Activated naive CD4-positive, alpha-beta T cell treated with anti-CD3 and anti-CD28 coated beads for 36 hours (primary cell): ENCODE measurements at places on chromosomes 7 and 10.

GRCh38 chr7:43195256-43195655 lies 82.8 kb downstream of the HECW1 start:
- no peak overlapping the region for H3K27ac ChIP-seq
- no peak overlapping the region for H3K4me3 ChIP-seq

GRCh38 chr7:93920496-93921182 lies 896 bp upstream of the GNG11 start:
- H3K36me3 ChIP-seq = no peaks in the 10 kb centered on the region
- no peak overlapping the region for H3K4me3 ChIP-seq
- H3K27me3 ChIP-seq = peaks cover 35% of the 10 kb centered on the region
- H3K27ac ChIP-seq = no peak overlapping the region

- H3K36me3 ChIP-seq = no peaks in the 10 kb centered on the region
- no peak overlapping the region for H3K27ac ChIP-seq
- H3K4me1 ChIP-seq = no peaks in the 10 kb centered on the region
- DNase-seq = no peak
These were observed 46.3 kb upstream of the ZNF800 start for GRCh38 chr7:127438836-127439235.

DNA sequence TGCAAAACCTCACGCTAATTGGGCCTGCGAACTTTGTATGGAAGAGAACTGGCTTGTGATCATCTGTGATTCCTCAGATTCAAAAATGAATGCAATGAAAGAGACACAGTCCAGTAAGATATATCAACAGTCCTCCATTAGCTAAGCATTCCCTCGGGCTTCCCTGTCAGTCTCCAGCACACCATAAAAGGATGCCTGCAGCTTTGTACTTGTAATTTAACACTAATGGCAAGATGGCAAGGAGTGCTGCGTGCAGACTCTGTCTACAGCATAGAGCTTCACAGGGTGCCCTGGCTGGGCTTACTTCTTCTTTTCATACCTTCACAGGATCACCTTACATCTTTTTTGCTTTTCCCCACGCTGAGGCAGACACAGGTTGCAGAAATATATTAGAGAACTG lies 200.0 kb downstream of the GFRA1 start:
- DNase-seq = no peak
- no peak overlapping the region for H3K27ac ChIP-seq
- no peaks in the 10 kb centered on the region for H3K4me1 ChIP-seq
- no peaks in the 10 kb centered on the region for H3K27me3 ChIP-seq

- DNase-seq = no peak
- no peak overlapping the region for H3K4me3 ChIP-seq
- peaks cover 17% of the 10 kb centered on the region for H3K36me3 ChIP-seq
- H3K27me3 ChIP-seq = no peaks in the 10 kb centered on the region
- peaks cover 74% of the 10 kb centered on the region for H3K4me1 ChIP-seq
- H3K27ac ChIP-seq = no peak overlapping the region
These were observed 33.8 kb downstream of the VOPP1 start for GRCh38 chr7:55538538-55538937.

- peaks cover 12% of the 10 kb centered on the region for H3K4me1 ChIP-seq
- H3K27me3 ChIP-seq = peaks cover 11% of the 10 kb centered on the region
- no peak for DNase-seq
- H3K27ac ChIP-seq = no peak overlapping the region
- no peak overlapping the region for H3K4me3 ChIP-seq
- peaks cover 2% of the 10 kb centered on the region for H3K36me3 ChIP-seq
These were observed 3.3 kb upstream of the OR2F2 start for GRCh38 chr7:143931739-143932138.

DNA sequence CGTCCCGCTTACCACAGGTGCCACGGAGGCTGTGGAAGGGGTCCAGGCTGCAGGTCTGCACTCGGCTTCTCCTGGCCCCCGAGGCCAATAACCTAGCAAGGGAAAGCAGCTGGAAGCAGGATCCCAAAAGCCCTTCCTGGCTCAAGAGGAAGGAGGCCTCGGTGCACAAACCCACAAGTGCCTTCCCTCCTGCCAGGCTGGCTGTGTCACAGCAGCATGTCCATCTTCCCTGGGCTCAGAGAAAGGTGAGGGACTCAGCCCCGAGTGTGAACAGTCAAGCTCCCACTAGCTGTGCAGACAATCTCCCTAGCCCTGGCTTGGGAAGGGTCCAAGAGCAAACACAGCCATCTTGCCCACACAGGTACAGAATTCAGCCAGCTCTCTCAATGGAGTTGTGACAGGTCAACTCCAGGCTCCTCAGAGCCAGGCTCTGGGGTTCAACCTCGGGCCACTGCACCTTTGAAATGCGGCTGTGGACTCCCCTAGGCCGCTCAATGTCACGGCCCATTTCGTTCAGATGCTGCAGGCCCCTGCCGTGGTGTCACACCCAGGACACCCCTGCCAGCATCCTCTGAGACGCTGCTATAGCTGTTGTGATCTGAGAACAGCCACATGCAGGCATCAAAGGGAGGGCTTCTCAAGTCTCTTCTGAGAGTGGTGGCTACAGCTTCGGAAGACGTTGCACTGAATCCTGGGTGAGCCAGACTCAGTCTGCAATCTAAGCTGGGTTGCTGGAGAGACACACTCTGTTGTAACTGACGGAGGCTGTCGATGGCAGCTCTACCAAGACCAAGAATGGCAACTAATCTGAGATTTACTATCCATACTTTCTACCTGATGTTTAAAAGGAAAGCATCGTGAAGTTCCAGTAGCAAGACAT lies 137.9 kb downstream of the DIP2C start:
- peaks cover 6% of the 10 kb centered on the region for H3K4me1 ChIP-seq
- no peaks in the 10 kb centered on the region for H3K36me3 ChIP-seq
- peaks cover 5% of the 10 kb centered on the region for H3K27me3 ChIP-seq
- DNase-seq = no peak

DNA sequence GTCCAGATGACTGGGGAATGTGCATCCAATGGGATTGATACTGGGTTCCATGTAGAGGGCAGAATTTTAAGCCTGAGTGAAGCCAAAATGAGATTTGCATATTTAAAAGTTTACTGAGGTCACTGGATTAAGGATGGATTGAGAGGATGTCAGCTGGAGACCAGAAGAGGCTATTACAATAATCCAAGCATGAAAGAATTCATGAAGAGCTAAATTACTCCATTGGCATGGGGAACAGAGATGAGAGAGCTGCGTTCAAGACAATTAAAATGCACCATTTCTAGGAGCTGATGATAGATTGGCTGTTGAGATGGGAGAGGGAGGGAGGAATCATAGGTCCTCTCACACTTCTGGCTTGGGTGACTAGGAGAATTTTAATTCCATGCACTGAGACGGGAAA lies 158.5 kb downstream of the JCAD start:
- no peak overlapping the region for H3K27ac ChIP-seq
- peaks cover 7% of the 10 kb centered on the region for H3K27me3 ChIP-seq
- no peak overlapping the region for H3K4me3 ChIP-seq

DNA sequence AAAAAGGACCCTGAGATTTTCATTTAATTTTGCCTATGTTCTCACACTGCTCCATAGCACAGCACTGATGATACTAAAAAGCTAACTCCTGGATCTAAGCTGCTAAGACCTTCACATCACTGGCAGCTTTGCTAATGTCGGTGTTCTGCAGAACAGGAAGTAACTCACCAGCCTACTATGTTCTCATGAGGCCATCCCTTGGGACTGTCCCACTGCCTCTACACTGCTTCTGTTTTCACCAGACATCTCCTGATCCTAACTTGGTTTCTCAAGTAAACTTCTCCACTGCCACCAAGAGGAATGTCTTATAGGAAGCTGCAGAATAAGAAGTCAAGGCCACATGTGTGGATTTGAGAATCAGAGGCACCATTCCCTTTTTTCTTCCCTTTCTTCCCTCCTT lies 15.1 kb downstream of the HTR7 start:
- H3K4me3 ChIP-seq = no peak overlapping the region

DNA sequence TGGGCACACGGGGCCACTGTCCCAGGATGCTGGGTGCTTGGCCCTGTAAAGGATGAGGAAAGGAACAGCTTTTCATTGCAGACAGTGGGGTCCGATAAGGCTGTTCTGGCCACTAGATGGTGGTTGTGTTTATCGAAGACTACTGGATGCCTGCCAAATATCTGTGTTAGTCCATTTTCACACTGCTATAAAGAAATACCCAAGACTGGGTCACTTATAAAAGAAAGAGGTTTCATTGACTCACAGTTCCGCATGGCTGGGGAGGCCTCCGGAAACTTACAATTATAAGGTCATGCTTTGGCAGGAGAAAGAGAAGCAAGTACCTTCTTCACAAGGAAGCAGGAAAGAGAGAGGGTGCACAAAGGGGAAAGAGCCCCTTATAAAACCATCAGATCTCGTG lies 32.2 kb upstream of the GARS1 start:
- DNase-seq = no peak
- no peak overlapping the region for H3K27ac ChIP-seq
- H3K27me3 ChIP-seq = no peaks in the 10 kb centered on the region
- peaks cover 19% of the 10 kb centered on the region for H3K36me3 ChIP-seq
- no peak overlapping the region for H3K4me3 ChIP-seq

GRCh38 chr10:48456361-48456804 lies 148.5 kb downstream of the ARHGAP22 start:
- H3K4me1 ChIP-seq = no peaks in the 10 kb centered on the region
- no peak for DNase-seq
- H3K27me3 ChIP-seq = no peaks in the 10 kb centered on the region
- H3K27ac ChIP-seq = no peak overlapping the region

DNA sequence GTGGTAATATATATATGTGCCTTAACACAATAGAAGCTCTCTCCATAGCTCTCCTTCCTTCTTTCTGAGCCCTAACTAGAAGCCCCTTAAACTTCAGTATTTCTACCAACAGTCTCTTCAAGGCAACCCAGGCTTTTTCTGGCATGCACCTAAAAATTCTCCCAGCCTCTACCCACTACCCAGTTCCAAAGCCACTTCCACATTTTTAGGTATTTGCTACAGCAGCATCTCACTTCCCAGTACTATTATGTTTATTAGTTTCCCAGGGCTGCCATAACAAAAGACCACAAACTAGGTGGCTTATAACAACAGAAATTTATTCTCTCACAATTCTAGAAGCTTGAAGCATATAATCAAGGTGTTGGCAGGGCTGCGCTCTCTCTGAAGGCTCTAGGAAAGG lies 15.7 kb upstream of the TNKS2 start:
- H3K36me3 ChIP-seq = no peaks in the 10 kb centered on the region
- no peak for DNase-seq
- H3K27me3 ChIP-seq = peaks cover 11% of the 10 kb centered on the region
- H3K4me3 ChIP-seq = no peak overlapping the region
- H3K4me1 ChIP-seq = no peaks in the 10 kb centered on the region

- DNase-seq = no peak
- H3K4me1 ChIP-seq = no peaks in the 10 kb centered on the region
- no peaks in the 10 kb centered on the region for H3K36me3 ChIP-seq
These were observed 362.7 kb downstream of the CXCL12 start for GRCh38 chr10:44022203-44022602.

DNA sequence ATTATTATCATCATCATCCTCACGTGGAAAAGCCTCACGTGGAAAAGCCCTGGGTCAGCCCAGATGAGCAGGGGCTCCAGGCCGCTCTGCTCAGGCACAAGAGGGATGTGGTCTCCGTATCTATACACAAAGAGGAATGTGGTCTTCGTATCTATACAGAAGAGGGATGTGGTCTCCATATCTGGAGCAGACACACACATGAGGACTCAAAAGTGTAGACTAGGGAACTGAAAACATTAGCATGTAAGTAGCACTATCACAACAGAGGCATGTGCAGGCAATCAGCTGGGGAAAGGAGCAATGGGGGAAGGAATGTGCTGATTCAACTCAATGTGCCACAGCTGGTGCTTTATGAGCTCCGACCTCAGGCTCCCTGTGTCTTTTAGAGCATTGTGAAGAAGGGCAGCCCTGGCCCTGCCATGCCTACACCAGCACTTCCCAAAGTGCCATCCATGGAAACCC lies 86.5 kb downstream of the PLXNA4 start:
- no peaks in the 10 kb centered on the region for H3K36me3 ChIP-seq
- H3K4me3 ChIP-seq = no peak overlapping the region
- H3K27ac ChIP-seq = no peak overlapping the region
- peaks cover 28% of the 10 kb centered on the region for H3K4me1 ChIP-seq
- DNase-seq = no peak
- H3K27me3 ChIP-seq = no peaks in the 10 kb centered on the region

GRCh38 chr10:30821261-30821993 lies 191.9 kb upstream of the LYZL2 start:
- no peaks in the 10 kb centered on the region for H3K27me3 ChIP-seq
- no peak for DNase-seq
- H3K27ac ChIP-seq = no peak overlapping the region
- H3K36me3 ChIP-seq = no peaks in the 10 kb centered on the region
- H3K4me3 ChIP-seq = no peak overlapping the region

GRCh38 chr7:123633553-123633952 lies 22.1 kb upstream of the LMOD2 start:
- H3K4me1 ChIP-seq = no peaks in the 10 kb centered on the region
- no peak overlapping the region for H3K4me3 ChIP-seq
- DNase-seq = no peak
- no peak overlapping the region for H3K27ac ChIP-seq

- peaks cover 4% of the 10 kb centered on the region for H3K27me3 ChIP-seq
- no peaks in the 10 kb centered on the region for H3K36me3 ChIP-seq
- DNase-seq = no peak
- no peak overlapping the region for H3K4me3 ChIP-seq
These were observed 825.4 kb downstream of the SORCS3 start for GRCh38 chr10:105466521-105466920.

GRCh38 chr7:46839651-46840050 lies 742.3 kb downstream of the TNS3 start:
- no peak overlapping the region for H3K4me3 ChIP-seq
- H3K36me3 ChIP-seq = no peaks in the 10 kb centered on the region
- H3K4me1 ChIP-seq = no peaks in the 10 kb centered on the region
- DNase-seq = no peak

- H3K4me1 ChIP-seq = no peaks in the 10 kb centered on the region
- no peak for DNase-seq
- no peaks in the 10 kb centered on the region for H3K36me3 ChIP-seq
- H3K27ac ChIP-seq = no peak overlapping the region
These were observed 9.5 kb upstream of the RBM20 start for GRCh38 chr10:110634527-110635209.

DNA sequence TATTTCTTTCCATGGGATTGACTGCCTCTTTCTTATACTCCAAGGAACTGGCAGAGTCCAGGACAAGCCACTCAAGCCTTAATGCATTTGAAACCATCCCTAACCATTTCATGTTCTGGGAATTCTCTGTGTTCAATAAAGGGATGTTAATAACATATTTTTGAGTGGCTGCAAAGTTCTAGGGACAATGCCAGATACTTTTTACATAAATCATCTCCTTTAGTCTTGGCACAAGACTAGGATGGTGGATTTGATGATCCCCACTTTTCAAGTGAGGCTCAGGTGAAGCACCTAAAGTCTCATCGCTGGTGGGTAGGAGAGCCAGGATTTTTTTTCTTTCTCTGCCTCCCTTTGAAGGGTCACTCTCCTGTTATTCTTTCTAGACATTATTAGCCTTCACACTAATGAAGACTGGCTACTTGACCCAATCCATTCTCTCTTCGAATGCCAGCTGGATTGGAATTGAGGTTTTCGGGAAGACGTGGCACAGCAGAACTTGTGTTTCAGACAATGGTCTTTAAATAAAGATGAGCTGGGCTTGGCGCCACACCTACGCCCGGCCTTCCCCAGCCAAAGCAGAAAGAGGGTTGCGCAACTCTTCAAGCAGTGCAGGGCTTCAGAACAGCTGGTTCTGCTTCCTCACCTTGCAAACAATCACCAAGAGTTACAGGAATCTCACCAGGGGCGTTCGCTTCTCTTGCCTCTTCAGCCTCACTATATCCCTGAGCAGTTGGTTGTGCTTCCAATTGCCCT lies 73.8 kb upstream of the BMPER start:
- no peaks in the 10 kb centered on the region for H3K4me1 ChIP-seq
- H3K27ac ChIP-seq = no peak overlapping the region
- H3K27me3 ChIP-seq = no peaks in the 10 kb centered on the region
- H3K36me3 ChIP-seq = no peaks in the 10 kb centered on the region
- no peak overlapping the region for H3K4me3 ChIP-seq
- no peak for DNase-seq
